Activated naive CD4-positive, alpha-beta T cell treated with anti-CD3 and anti-CD28 coated beads, Interleukin-2, amount 50 U/mL, for 16 hours (primary cell): ENCODE measurements at places on chromosomes 3 and 15.

GRCh38 chr3:52820736-52821135, 9.7 kb downstream of the ITIH4 start:
- no peak for DNase-seq

DNA sequence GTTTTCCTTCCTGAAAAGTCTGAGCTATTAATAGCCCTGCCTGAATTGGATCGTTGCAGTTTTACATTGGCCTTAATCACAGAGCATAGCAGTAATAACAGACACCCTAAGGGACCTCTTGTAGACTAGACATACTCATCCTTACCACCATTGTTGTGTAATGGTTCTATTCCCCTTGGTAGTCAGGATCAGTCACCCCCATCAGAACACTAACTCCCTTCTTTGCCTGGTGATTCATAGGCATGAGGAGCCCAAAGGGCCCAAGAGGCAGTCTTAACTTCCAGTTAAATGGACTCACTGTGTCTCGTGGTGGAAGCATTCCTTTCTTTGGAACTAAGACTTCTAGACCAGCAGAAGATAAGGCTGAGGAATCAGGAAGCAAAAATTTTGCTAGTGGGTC, 20.2 kb downstream of the CGGBP1 start:
- no peak for DNase-seq

GRCh38 chr15:31223478-31224350, 102.9 kb upstream of the KLF13 start:
- DNase-seq = no peak

DNA sequence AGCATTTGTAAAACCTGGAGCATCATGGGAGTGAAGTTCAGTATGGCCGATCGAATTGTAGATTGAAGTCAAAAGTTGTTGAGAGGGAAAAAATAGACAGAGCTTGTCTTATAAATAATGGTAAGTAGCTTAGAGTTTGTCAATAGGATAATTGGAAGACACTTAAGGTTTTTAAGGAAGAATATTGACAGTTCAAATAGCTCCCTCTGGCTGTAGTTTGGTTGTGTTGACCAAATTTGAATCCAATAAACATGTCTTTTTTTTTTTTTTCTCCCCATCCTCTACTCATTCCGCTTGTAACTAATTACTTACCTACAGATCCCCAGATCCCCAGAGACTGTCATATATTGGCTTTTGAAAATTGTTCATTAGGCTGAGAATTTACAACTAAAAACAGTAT, 677.0 kb downstream of the AGBL1 start:
- no peak for DNase-seq

DNA sequence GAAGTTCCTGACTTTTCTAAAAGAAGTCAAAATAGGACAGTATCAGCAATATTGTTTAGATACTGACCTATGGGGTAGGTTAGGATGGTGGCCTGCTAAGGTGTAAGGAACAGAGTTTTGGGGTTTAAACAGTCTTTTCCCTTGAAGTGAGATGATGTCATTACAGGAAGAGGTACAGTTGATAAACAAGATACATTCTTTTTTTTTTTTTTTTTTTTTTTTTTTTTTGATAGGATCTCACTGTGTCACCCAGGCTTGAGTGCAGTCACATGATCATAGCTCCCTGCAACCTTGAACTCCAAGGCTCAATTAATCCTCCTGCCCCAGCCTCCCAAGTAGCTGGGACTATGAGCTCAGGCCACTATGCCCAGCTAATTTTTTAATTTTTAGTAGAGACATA, 33.3 kb downstream of the SLC25A36 start:
- no peak for DNase-seq
